ENCODE measurements at places on chromosomes 4 and X.

GRCh38 chrX:114047558-114047957 is 536.3 kb upstream of the HTR2C start:
- DNase-seq: no peak

- DNase-seq: no peak
Observed at GRCh38 chrX:14946606-14947155, 73.5 kb downstream of the MOSPD2 start.

- no peak for DNase-seq
Observed at GRCh38 chr4:52265781-52266525, 214.8 kb downstream of the SPATA18 start.

- DNase-seq: no peak
Observed at GRCh38 chr4:6333301-6334202, 63.9 kb downstream of the WFS1 start.

DNA sequence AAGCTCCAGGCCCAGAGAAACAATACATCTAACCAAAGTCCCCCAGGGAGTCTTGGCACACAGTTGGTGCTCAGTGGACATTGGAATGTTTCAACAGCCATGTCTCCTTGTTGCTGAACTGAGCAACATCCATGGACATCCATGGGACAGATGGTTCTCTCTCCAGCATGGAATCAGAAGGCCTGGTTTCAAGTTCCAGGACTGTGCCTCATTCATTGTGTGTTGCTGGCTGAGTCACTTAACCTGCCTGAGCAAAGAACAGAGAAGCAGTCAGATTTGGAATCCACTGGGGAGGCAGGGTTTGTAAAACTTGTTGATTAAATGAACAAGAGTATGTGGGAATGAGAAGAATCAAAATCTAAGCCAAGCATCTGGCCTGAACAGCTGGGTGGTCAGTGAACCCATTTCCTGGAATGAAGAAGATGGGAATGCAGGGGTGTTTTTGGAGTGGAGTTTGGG is 147.9 kb downstream of the CHIC2 start:
- DNase-seq: no peak

DNA sequence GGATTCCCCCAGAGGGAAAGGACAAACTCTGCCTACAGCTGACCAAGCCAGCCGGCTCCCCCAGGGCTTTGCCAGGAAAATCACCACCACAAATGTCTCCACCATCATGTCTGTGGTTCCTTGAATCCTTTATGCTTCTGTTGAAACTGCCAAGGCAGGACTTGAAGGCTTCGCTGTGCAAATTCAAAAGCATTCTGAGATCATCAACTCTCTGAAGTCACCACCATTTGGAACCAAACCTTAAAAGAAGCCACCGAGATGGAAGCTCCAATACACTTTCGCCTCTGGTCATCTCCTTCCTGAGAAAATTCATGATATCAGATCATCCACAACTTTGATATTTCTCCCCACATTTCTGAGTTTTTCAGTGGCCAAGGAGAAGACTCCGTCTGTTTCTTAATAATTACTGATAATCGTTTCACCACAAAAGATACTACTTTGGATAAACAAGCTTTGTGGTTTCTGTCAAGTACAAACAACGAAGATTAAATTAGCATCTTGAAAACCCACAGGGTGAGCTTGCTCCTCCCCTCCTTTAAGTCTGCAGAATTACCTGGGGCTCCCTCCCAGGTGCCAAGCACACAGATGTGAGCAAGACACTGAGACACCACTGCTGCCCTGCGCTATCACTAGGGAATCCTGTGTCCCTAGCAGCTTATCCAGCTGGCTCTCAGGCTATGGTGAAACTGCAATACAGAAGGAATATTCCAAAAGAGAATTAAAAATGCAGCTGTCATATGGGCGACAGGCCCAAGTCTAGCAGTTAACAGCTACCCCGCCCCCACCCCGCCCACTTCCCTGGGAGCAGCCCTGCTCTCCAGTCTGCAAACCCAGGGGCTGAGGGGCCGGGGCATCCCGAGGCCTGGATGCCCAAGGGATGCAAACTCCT is 125.0 kb upstream of the TBL1X start:
- DNase-seq: no peak

DNA sequence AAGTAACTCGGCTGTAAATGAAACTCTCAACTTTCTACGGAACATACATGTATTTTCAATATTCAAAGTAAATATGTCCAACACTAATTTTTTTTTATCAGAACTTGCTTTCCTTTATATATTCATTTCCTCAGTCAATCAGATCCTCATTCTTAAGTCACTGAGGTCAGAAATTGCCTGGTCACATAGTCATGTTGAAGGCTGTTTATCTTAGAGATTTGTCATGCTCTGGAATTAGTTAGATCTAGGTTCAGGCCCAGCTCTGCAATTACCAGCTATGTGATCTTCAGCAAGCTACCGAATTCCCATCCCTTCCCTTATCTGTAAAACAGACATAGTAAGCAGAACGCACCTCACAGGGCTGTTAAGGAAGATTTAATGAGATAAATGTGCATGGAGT is 228.8 kb downstream of the SPCS3 start:
- no peak for DNase-seq

- no peak for DNase-seq
Observed at GRCh38 chrX:107725761-107726555, 49.6 kb downstream of the TSC22D3 start.

- no peak for DNase-seq
Observed at GRCh38 chrX:66408507-66408906, 230.4 kb downstream of the EDA2R start.

GRCh38 chr4:104494185-104494584 is 509 bp downstream of the CXXC4 start:
- DNase-seq: no peak

- DNase-seq: no peak
Observed at GRCh38 chrX:1609311-1609710, 5.5 kb upstream of the ASMT start.

- no peak for DNase-seq
Observed at GRCh38 chr4:67725132-67725531, 24.2 kb upstream of the UBA6 start.

- no peak for DNase-seq
Observed at GRCh38 chr4:57109847-57110639, at the start of gene IGFBP7. Gene IGFBP7 (minus strand): TSS chr4:57110385. CDS start chr4:57110351, 34 bp downstream.

- no peak for DNase-seq
Observed at GRCh38 chrX:54452920-54453319, 12.7 kb downstream of the TSR2 start.

GRCh38 chrX:3540105-3540504 is 173.3 kb downstream of the PRKX start:
- no peak for DNase-seq

DNA sequence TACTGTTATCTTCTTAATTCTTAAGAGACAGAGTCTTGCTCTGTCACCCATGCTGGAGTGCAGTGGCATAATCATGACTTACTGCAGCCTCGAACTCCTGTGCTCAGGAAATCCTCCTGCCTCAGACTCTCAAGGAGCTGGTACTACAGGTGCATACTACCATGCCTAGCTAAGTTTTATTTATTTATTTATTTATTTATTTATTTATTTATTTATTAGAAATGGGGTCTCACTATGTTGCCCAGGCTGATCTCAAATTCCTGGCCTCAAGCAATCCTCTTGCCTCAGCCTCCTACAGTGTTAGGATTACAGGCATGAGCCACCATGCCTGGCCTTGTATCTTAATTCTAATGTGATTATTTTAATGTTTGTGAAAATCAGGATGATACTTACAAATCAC is 125.6 kb downstream of the THOC2 start:
- no peak for DNase-seq

GRCh38 chr4:142427456-142427855 is 418.6 kb downstream of the INPP4B start:
- DNase-seq: no peak

GRCh38 chrX:69093960-69094871 is 71.0 kb downstream of the PJA1 start:
- DNase-seq: no peak

DNA sequence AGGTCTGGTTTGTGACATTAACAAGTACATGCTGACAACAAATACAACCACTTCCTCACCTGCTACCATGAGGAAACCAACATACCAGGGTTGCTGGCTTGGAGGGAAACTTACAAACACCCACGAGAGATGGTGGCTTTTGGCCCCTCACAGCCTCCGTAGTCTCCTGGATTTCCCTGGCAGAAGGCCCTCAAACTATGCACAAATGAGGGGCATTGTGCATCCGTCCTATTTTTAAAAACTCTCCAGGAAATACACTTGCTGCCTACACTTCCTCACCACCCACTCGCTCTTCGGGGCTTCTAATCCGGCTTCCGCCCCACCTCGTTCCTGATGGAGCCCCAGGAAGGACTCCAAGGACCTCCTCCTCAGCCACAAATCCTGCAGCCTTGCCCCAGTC is 355.0 kb upstream of the GATB start:
- no peak for DNase-seq

DNA sequence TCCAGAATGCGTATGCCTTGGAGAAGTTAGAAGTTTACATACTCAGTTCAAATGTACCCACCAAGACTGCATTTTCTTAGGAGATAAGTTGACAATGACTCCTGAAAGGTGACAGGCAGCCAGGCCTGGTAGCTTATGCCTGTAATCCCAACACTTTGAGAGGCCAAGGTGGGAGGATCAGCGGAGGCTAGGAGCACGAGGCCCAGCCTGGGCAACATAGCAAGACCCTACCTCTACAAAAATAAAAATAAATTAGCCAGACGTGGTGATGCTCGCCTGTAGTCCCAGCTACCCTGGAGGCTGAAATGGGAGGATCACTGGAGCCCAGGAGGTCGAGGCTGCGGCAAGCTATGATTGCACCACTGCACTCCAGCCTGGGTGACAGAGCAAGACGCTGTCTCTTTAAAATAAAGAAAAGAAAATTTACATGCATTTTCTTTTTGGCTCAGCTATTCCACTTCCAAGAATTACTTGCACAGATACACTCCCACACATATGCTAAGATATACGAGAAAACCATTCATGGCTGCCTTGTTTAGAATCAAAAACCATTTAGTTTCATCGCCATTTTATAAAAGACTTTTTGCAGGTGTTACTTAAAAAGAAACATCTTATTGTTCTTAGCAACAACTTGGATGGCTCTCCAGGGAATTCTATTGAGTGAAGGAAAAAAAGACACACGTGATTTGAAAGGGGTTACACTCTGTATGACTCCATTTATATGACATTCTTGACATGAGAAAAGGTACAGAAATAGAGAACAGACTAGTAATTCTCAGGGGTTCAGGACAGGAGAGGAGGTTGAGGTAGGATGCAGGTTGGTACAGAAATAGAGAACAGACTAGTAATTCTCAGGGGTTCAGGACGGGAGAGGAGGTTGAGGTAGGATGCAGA is 66.3 kb downstream of the DHRSX start:
- no peak for DNase-seq

DNA sequence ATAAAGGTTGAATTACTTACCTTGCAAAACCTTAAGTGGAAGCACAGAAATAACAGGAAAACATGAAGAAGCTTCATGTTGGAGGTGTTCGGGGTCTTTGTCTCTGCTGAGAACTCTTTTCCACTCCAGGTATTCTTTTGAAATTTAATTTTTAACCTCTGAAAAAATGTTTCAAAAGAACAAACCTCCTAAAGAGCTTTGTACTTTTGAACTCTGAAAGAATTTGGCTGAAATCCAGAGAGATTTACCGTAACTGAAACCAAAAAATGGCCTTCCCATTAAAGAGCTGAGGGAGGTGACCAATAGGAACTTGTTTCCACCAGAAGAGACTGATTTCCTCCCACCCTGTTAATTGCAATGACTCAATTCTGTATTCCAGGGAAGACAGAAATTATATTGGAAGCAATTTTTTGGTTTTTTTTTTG is at the start of gene CFI:
Gene CFI, minus strand, starts transcription at position 105 of the 425 bp plus-strand sequence. Its CDS starts 28 bp downstream, at position 77.
- DNase-seq: no peak

DNA sequence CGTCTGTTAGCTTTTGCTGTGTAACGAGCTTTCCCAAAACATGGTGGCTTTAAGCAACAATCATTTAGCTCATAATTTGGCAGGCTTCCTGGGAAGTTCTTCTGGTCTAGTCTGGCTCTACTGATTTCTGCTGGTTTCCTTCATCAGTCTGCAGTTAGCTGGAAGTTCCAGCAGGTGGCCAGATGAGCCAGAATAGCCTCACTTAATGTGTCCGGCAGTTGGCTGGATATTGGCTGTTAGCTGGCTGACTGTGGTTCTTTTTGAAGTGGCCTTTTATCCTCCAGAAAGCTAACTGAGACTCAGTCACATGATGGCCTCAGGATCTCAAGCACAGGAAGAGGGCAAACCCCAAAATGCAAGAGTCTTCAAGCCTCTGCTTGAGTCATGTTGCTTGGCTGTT is 34.9 kb downstream of the FTHL17 start:
- no peak for DNase-seq

GRCh38 chr4:148375584-148375983 is 66.6 kb downstream of the NR3C2 start:
- DNase-seq: no peak

GRCh38 chrX:79412972-79413371 is 45.8 kb upstream of the ITM2A start:
- DNase-seq: no peak

- DNase-seq: no peak
Observed at GRCh38 chrX:6120329-6120728, 108.3 kb downstream of the NLGN4X start.

DNA sequence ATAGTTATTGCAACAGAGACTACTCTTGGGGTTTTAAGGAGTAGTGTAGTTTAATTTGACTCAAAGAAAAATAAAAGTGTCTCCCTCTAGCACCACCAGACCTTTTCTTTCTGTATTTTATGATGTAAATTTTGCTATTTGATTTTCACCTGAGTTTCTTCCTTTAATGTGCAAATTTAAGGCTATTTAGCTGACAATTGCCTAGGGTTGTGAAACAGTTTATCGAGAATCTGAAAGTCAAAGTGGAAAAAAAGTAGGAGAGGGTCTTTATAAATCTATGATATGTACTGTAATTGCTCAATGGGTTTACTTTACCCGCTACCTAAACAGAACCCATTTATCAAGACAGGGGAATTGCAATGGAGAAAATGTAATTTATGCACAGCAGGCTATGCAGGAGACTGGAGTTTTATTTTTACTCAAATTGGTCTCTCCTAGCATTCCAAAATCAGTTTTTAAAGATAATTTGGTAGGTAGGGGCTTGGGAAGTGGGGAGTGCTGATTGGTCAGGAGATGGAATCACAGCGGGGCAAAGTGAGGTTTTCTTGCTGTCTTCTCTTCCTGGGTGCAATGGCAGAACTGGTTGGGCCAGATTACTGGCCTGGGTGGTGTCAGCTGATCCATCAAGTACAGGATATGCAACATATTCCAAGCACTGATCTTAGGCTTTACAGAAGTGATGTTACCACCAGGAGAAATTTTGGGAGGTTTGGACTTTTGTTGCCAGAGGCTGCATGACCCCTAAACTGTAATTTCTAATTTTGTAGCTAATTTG is 228.6 kb upstream of the TACR3 start:
- DNase-seq: no peak

- DNase-seq: no peak
Observed at GRCh38 chrX:46754586-46755061, 4.3 kb downstream of the SLC9A7 start.

- no peak for DNase-seq
Observed at GRCh38 chrX:23978491-23978890, 48.5 kb downstream of the KLHL15 start.

GRCh38 chrX:46040001-46040400 is 505.2 kb downstream of the ZNF674 start:
- no peak for DNase-seq

Data from NCI-H2107 (cell line).